Aorta (tissue), 5 donors: ENCODE measurements at places on chromosomes 13 and 19.

DNA sequence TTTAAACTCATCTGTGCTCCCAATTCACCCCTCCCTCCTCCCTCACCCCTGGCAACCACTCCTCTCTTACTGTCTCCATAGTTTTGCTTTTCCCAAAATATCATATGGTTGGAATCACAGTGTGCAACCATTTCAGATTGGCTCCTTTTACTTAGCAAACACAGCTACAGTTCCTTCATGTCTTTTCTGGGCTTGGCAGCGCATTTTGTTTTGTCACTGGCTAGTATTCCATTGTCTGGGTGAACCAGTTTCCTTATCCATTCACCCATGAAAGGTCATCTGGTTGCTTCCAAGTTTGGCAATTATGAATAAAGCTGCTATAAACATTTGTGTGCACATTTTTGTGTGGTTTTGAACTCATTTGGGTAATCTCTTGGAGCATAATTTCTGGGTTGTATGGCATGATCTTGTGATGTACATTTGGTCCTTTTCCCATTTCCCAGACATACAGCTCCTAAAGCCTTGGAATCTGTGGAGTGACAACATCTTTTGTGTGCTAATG is 23.9 kb upstream of the GAS6 start:
- peak; percentile 52 for DNase-seq

GRCh38 chr19:2358548-2359173 is 1.4 kb upstream of the TMPRSS9 start:
- no peak for DNase-seq

DNA sequence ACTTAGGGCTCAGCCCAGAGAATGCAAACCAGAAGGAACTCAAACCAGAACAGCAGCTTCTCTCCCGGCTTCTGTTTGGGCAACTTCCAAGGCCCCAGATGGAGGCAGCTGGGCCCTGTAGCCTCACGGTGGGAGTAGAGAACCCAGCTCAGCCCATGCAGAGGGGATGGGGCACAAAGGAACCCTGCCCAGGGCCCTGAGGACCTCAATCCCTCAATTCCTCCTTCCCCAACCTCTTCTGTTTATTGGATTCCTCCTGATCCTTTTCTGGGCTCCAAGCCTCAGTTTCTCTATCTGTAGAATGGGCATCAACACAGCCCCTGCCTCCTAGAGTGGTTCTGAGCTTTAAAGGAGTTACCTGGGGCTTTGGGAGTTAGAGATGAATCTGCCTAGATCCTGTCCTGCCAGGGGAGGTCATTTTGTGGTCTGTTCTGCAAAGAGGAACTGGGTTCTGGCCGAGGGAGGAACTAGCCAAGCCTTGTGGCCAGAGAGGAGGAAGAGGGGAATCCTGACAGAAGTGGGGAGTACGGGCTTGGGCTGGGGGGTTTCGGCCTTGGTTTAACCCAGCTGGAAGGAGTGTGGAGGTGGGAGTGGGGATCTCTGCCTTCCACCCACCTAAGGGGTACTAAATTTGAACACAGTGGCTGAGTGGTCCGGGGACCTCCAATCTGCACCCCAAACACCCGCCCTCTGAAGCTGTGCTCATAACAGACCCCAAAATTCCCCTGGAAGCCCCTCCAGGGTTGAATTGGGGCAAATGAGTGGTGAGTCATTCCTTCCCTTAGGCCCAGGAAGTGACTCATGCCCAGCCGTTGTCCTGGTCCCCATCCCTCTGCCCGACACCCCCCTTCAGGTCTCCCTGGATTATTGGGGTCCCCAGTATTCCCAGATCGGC is 2.7 kb downstream of the ADGRE5 start:
- no peak for DNase-seq

- no peak for DNase-seq
Measured at GRCh38 chr13:31096654-31097302, 64.9 kb downstream of the HSPH1 start.

- no peak for DNase-seq
Measured at GRCh38 chr13:109790942-109791605, 4.7 kb upstream of the IRS2 start.

GRCh38 chr13:111968336-111969010 is 98.5 kb upstream of the SOX1 start:
- DNase-seq, result no peak
